ENCODE measurements at places on chromosomes 13 and 19.

GRCh38 chr13:98232456-98232855, 55.4 kb upstream of the RNF113B start:
- no peak for DNase-seq

GRCh38 chr19:4967738-4968461, 1.0 kb upstream of the KDM4B start:
- DNase-seq: no peak

- DNase-seq: no peak
Observed at GRCh38 chr13:106657104-106657503, 89.2 kb upstream of the ARGLU1 start.

GRCh38 chr19:8877854-8878705, 45.9 kb downstream of the MBD3L1 start:
- no peak for DNase-seq

- no peak for DNase-seq
Observed at GRCh38 chr13:77207943-77208342, 119.0 kb downstream of the MYCBP2 start.

GRCh38 chr19:18439025-18439909, 1.3 kb upstream of the ISYNA1 start:
- DNase-seq: no peak

DNA sequence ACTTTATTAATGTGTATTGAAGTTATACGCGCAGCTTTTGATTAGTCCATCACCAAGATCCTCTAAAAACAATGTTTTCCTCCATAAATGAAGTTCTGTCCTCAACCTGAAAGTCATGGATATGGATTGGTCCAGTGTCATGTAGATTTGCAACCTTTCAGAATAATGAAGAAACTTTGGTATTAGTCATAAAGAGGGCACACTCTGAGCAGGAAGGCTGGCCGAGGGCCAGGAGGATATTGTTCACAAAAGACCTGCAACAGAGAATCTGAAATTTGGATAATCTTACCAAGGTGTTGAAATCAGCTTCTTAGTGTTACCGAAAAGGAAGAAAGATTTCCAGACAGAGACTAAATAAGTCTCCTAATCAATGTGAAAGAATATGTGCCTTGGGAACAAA, 20.7 kb downstream of the CLDN10 start:
- no peak for DNase-seq

DNA sequence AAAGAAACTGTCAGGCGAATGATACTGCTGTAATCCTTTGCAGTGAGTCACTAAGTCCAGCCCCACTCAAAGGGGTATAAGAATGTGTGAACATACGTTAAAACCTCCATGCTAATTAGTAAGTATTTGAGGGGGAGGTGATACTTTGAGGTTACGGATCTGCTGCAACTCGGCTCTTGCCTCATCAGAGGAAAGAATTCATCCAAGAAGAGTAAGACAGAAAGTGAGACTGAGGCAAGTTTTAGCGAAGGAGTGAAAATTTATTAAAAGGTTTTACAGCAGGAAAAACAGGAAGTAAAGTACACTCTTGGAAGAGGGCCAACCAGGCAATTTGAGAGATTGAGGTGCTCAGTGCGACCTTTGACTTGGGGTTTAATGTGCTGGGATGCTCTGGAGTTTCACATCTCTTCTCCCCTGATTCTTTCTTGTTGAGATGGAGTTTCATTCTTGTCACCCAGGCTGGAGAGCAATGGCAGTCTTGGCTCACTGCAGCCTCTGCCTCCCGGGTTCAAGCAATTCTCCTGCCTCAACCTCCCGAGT, 9.8 kb downstream of the CLEC4M start:
- DNase-seq: no peak

GRCh38 chr13:95605448-95606125, 38.9 kb downstream of the DZIP1 start:
- DNase-seq: no peak

DNA sequence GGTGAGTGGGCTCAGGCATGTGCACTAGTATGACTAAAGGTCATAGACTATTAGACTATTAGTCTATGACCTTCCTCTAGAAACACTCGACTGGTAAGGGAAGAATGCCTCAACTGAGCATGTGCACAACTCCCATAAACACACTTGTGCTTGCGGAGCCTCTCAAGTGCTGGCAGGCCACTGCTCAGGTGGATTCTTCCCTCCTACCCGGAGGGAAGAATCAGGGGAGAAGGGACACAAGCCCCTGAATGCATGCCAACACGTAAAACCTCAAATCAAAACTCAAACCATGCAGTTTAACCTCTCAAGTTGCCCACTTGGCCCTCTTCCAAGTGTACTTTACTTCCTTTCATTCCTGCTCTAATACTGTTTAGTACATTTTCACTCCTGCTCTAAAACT, 287.6 kb upstream of the SGCG start:
- no peak for DNase-seq

- DNase-seq: no peak
Observed at GRCh38 chr13:106302011-106302410, 233.5 kb downstream of the EFNB2 start.

DNA sequence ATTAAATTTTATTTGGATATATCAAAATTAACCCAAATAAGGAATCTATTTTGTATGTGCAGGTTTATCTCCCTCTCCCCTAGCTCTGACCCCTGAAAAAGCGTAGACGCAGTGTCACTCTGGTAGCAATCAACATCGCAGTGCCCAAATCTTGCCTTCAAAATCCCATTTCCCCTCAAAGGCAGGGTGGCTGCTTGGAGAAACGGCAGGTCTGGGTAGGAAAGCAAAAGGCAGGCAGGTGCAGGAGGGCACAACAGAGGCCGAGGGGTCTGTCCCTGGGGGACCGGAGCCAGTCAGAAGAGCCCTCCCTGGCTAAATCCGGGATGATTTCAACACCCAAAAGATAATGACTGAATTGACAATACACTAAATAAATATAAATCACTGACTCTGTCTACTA, 41.9 kb downstream of the NAXD start:
- no peak for DNase-seq

Measured in effector CD4-positive, alpha-beta T cell (primary cell).